Fibroblast of lung (primary cell): ENCODE measurements at places on chromosomes 2 and 18. TPM values are rescaled to one million over a fixed set of nuclear protein-coding genes. Genes with fewer than 3 reads are reported as not detected.

The ATP6V1B1 gene
- 0.85 and 1.0 TPM in 2 replicates for polyA plus RNA-seq

DNA sequence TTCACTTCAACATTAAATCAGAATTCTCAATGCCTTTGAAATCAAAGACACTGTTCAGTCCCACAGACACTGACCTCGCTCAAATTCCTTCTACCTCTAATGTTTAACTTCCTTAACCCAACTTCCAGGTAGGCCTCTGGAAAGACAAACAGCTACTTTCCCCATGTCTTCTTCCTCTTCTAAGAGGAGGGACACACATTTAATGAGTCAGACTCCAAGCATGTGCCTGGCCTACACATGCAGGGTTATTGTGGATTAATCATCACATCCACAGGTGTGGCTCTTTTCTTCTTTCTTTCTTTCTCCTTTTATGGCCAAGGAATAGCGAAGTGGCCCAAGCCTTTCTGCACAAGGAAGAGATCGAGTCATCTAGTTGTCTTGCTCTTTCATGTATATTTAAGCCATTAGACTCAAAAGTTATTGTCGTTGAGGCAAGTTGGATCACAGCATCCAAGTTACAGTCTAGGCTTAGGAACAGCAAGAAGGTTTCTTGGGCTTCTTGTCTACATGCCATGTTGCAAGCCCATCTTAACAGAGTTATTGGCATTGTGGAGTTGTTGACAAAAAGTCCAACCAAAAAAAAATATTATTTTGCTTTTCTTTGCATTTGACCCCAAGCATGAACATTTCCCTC lies 387.8 kb downstream of the IRS1 start:
- H3K4me1 ChIP-seq, result no peaks in the 10 kb centered on the region
- no peak overlapping the region for H3K4me3 ChIP-seq
- no peaks in the 10 kb centered on the region for H3K27me3 ChIP-seq
- peak; percentile 24 for DNase-seq
- H3K27ac ChIP-seq, result no peak overlapping the region

The CYTIP gene
- 0.17 TPM in 1 of 2 replicates, not detected in the other for polyA plus RNA-seq

DNA sequence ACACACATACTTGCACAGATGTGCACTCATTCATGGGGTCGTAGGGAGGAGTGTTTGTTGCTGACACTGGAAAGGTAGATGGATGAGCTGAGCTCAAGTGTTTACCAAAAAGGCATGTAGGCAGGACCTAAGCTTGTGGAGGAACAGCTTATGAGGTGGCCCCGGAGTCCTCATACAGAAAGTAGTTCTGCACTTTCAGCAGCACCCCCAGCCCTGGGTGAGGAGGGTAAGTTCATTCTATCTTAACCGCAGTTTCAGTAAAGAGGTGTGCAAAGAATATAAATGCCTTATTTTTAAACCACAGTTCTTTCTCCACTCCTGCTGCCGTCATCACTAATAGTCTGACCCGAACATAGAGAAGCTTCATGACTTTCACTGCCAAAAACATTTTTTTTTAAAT lies 31.7 kb upstream of the RNF152 start:
- H3K4me1 ChIP-seq, result no peaks in the 10 kb centered on the region
- no peaks in the 10 kb centered on the region for H3K36me3 ChIP-seq
- no peak overlapping the region for H3K4me3 ChIP-seq
- no peak overlapping the region for H3K27ac ChIP-seq
- no peaks in the 10 kb centered on the region for H3K27me3 ChIP-seq
- no peak for DNase-seq

DNA sequence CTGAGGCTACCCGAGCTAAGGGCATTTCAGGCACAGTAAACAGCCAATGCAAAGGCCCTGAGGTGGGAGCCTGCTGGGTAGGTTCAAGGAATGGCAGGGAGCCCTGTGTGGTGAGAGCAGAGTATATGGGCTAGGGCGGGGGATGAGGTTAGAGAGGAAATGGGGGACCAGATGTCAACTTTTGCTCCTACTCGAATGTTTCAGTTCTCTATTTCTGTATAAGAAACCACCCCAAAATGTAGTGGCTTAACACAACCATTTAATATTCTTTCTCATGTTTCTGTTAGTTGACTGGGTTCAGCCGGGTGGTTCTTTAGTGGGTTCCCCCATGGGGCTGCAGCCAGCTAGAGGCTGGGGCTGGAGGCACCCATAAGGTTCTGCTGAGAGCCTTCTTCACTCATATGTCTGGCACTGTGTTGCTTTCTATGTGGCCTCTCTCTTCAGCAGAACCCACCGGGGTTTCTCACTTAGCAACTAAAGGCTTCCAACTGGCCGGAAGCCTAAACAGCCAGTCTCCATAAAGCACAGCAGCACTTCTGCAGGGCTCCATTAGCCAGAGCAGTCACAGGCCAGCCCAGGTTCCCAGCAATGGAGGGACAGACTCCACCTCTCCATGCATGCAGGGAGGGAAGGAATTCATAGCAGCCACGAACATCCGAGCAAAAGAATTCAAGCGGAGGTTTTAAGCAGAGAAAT lies 5.6 kb upstream of the ATOH8 start:
- H3K4me3 ChIP-seq, result no peak overlapping the region
- no peak overlapping the region for H3K27ac ChIP-seq
- no peak for DNase-seq
- H3K4me1 ChIP-seq, result peaks cover 32% of the 10 kb centered on the region
- no peaks in the 10 kb centered on the region for H3K27me3 ChIP-seq

The C2orf80 gene
- not detected in 2 replicates for polyA plus RNA-seq

GRCh38 chr2:32743480-32744236 lies 115.8 kb downstream of the TTC27 start:
- no peaks in the 10 kb centered on the region for H3K36me3 ChIP-seq
- no peak for DNase-seq
- no peaks in the 10 kb centered on the region for H3K4me1 ChIP-seq
- no peak overlapping the region for H3K4me3 ChIP-seq
